Ascending aorta (tissue), 2 donors: ENCODE measurements at places on chromosomes 3 and 15.

DNA sequence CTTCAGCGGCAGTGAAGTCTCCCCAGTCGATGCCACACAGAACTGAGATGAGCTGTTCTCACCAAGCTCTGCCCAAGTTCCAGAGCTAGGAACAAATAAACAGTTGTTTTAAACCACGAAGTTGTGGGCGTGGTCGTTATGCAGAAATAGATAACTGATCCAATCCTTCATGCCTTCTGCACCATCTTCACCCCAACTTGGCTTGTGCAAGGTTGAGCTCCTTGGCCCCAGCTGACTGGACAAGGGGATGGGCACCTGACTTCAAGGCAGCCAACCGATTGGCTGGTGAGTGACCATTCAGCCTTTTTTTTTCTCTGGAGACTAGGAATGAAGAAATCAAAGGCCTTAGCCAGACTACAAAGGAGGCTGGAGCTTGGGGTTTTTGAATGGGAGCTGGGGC lies 23.9 kb downstream of the LINGO1 start:
- DNase-seq: no peak

- DNase-seq: no peak
Measured at GRCh38 chr3:29764041-29764440, 483.2 kb downstream of the RBMS3 start.

DNA sequence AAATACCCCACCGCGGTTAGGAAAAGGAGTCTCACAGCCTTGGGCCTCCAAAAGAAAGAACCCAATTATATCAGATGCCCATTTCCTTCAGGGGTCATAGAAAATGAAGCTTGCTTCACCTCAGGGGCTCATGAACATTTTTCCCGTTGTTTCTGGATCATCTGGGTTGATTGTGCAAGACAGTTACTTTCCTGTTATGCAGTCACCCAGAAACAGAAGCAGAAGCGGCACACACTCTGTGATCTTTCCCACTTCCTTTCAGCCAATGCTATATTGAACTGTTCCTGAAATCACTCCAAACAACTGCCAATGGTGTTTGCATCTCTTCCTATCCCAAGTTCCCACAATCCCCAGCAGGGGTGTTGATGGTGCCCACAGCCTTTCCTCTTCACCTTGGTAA lies 295.6 kb upstream of the RASGRP1 start:
- no peak for DNase-seq

DNA sequence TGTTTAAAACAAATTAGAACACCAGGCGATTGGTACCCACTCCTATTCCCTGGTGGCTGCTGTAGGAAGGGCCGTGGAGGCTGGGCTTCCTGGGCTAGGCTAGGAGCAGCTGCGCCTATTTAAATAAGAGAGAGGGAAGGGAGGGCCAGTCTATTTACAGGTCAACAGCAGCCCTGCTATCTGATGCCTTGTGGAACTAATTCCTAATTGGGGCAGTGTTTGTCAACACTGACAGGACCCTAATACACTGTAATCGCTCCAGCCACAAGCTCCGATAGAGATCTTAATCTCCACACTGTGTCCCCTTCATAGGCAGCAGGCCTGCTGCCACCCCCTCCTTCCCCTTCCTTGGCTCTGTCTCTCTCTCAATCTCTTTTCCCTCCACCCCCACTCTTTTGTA lies 116.9 kb upstream of the SOX14 start:
- no peak for DNase-seq

DNA sequence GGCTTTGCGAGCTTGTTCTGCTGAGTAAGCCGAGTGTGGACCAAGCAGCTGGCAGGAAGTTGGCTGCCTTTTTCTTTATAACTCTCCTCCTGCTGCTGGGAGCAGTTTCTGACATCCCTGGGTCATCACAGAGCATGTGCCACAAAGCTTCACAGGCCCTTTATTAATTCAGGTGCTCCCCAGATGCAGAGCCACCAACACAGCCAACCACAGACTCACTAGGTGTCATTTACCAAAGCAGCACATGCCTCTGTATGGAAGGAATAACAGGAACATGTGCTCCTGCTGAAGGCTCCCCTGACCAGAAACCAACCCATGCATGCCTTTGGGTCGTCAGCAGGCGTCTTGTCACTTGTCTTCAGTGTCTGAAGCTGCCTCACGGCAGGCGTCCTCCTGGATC lies 152.5 kb downstream of the ADAMTS17 start:
- no peak for DNase-seq

DNA sequence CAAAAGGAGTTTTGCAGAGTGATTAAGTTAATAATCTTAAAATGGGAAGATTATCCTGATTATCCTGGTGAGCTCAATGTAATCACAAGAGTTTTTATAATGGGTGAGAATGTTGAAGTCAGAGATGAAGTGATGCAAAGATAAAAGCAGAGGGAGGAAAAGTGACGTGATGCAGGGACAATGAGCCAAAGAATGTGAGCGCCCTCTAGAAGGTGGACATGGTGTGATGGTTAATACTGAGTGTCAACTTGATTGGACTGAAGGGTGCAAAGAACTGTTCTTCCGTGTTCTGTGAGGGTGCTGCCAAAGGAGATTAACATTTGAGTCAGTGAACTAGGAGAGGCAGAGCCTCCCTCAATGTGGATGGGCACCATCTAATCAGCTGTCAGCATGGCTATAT lies 569.6 kb upstream of the AGTR1 start:
- DNase-seq: no peak
